ENCODE measurements at places on chromosomes 3 and 15.

DNA sequence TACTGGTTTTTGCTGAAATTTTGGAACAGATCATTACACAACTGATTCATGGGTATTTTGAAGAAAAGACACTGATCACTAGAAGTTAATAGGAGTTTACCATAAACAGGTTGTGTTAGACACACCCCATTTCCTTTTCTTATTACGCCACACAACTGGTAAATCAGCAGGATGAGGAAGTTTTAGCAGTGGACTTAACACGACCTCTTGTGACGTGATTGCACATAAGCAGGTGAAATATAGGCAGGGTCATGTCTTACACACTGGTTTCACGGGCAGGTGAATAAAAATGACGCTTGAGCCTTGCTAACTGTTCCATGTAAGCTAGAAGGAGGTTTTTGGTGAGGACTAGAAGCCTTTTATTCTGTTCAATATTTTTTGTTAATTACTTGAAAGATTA lies 27.1 kb upstream of the TPRG1 start:
- no peak for DNase-seq

GRCh38 chr3:40468018-40468417 lies 8.9 kb upstream of the ZNF619 start:
- no peak for DNase-seq

GRCh38 chr3:17805461-17805940 lies 63.1 kb upstream of the TBC1D5 start:
- no peak for DNase-seq

GRCh38 chr3:150899141-150899540 lies 6.1 kb downstream of the MINDY4B start:
- no peak for DNase-seq

DNA sequence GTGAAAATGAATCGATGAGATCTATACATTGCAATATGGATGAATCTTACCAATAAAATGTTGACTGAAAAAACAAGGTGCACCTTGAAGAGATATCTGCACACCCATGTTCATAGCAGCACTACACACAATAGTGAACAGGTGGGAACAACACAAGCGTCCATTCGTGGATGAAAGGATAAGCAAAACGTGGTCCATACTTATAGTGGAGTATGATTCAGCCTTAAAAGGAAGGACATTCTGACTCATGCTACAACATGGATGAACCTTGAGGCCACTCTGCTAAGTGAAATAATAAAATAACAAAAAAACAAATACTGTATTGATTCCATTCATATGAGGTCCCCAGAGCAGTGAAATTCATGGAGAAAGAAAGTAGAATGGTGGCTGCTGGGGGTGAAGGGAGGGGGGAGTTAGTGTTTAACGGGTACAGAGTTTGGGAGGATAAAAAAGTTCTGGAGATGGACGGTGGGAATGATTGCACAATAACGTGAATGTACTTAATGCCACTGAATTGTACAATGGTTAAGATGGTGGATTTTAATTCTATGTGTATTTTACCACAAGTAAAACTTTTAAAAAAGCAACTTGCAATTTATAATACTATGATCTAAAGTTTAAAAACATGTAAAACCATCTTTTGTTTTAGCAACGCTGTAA lies 35.6 kb downstream of the IQSEC1 start:
- no peak for DNase-seq

DNA sequence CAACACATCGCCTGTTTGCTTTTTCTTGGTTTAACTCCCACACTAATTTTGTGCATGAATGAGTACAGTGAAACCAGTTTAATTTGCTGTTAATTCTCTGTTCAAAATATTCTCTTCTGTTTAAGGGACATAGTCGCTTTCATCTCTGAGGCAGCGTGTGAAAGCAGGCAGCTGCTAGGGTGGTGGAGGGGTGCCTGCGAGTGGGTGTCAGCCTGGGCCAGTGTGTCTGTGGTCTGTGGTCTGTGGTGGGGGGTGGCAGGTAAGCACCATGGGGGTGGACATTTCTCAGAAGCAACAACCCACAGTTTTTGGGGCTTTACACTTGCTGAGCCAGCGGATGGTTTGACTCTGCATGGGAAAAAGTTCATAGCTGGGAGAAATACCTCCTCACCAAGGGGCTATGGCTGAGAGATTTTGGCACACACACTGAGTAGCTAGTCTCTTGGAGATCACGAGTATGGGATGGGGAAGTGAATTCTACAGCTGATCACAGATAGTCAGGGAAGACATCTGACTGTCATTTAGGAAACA lies 109.2 kb downstream of the EPHB1 start:
- DNase-seq = no peak

DNA sequence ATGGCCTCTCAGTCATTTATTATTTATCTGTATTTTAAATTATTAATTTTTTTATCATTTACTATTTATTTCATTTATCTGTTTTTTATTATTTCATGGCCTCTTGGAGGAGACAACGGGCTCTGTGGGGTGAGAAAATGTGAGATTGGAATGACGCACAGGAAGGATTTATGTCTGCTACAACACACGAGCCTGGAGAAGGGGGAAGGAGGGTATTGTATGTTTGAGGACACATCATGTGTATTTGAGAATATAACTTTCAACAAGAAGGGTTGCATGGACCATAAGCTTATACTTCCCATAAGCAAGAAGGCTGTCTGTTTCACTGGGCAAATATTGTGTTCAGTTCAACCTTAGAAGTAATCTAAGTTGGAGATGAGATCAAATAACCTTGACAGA lies 31.7 kb downstream of the LSM3 start:
- DNase-seq = no peak

- no peak for DNase-seq
Observed at GRCh38 chr3:23162934-23163333, 40.2 kb upstream of the UBE2E2 start.

DNA sequence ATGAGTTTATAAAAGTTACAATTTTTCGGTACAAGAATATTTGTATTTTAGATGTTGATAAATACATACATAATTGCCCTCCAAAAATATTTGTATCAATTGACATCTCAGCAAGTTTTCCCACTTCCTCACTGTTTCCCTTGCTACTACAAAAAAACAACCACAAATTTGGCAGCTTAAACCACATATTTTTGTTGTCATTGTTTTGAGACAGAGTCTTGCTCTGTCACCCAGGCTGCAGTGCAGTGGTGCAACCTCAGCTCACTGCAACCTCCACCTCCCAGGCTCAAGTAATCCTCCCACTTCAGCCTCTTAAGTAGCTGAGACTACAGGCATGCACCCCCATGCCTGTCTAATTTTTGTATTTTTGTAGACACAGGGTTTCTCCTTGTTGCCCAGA lies 162.8 kb upstream of the RARB start:
- no peak for DNase-seq

DNA sequence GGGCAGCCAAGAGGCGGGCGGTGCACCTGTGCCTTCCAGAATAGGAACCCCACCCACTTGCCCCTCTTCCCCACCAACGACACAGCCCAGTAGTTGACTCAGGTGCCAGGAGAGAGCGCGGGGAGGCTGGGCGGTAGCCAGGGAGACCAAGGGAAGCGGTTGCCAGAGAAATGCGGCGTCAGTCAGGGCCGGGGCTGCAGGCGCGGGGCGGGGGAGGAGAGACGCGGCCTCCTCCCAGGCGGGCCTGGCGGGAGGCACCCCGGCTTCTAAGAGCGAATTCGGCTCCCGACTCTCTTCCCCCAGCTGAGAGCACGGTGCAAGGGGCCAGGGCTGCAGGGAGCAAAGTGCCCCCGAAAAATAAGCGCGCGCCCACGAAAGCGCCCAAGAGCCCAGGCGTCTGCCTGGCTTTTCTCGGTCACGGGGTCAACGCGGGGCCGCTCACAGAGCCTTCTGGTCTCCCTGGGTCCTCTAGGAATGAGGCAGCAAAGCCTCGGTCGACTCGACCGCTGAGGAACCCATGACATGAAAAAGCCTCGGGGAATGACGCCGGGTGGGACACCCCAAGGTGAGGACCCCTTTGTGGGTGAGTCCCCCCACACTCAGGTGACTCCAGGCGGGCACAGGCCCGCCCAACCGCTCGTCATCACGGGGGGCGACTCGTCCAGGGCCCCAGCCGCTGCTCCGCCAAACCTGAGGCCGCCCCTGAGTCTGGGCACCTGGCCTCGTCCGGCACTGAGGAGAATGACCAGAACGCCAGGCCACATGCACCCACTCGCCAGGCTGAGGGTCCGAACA lies 716 bp downstream of the CPEB1 start:
- no peak for DNase-seq

GRCh38 chr3:72395776-72396311 lies 452.4 kb downstream of the SHQ1 start:
- DNase-seq = no peak

- no peak for DNase-seq
Observed at GRCh38 chr3:59001675-59002074, 48.1 kb downstream of the CFAP20DC start.

- no peak for DNase-seq
Observed at GRCh38 chr15:90497376-90497775, 32.3 kb upstream of the CRTC3 start.

DNA sequence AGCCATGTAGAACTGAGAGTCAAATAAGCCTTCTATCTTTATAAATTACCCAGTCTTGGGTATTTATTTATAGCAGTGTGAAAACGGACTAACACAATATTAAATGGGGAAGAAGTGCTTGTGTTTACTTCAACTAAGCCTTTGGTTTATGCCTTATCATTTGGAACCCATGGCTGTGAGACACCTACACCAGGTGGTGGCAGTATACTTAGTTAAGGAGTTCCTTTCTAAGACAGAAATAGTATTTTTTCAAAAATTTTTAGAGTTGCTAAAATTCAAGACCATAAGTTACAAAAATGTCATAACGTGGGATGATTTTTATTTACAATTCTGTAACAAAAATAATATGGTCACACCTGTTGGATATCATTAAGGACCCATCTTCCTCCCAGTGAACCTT lies 354.5 kb upstream of the SOX14 start:
- DNase-seq = no peak

GRCh38 chr3:108438542-108438941 lies 71.9 kb downstream of the MYH15 start:
- DNase-seq = no peak

DNA sequence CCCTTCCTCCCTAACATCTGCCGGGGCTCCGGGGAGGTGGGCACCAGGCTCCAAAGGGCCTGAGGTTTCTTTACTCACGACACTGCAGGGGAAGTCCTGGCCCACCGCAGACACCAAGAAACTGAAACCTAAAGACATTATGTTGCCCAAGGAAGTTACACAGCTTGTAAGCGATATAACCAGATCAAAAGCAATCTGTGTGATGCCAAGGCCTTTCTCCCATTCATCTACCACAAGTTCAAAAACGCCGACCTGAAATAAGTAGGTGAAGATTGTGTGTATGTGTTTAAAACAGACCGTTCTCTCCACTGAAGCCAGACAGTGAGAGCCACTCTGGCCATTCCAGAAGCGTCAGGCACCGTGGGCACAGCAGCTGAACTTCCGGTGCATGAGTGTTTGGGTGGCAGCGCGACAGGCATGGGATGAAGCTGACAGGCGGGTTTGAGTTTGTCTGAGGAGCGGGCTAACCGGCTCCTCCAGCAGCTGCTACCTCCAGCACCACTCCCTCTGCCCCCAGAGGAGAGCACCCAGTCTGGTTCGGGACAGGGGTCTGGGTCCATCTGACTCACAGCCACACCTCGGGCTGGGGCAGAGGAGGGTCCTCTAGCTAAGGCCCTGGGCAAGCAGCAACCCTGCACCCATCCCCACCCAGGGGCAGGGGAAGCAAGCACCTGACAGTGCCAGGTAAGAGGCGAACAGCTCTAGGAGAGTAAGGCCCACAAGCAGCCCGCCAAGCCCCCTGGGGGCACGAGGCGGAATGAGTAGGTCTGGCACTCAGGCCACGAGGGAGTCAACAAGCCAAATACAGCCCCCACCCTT lies 1.3 kb downstream of the TNK2 start:
- DNase-seq = no peak

DNA sequence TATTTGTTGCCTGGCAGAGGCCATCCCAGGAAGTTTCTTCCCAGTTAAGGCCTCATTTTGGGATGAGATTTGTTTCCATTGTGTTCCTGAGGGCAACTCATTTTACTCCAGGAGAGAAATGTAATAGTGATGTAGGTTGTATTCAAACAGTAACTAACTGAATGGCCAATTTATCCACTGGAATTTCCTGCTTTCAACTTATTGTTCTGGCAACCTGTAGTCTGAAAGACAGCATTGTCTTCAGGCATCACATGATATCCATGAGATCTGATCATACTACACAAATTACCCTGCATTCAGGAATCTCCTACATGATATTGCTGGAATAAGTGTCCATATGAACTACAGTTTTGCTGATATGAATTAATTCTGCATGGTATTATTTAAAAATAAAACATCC lies 79.5 kb upstream of the FGF7 start:
- no peak for DNase-seq

- DNase-seq = no peak
Observed at GRCh38 chr3:170052398-170052797, 14.6 kb downstream of the GPR160 start.

- DNase-seq = no peak
Observed at GRCh38 chr3:133851266-133851906, 44.3 kb downstream of the RAB6B start.

- DNase-seq = no peak
Observed at GRCh38 chr3:14435175-14436014, 33.0 kb downstream of the SLC6A6 start.

- DNase-seq = no peak
Observed at GRCh38 chr3:161600173-161600572, 103.6 kb downstream of the OTOL1 start.

- DNase-seq = no peak
Observed at GRCh38 chr3:46716461-46717441, 918 bp downstream of the PRSS50 start.

DNA sequence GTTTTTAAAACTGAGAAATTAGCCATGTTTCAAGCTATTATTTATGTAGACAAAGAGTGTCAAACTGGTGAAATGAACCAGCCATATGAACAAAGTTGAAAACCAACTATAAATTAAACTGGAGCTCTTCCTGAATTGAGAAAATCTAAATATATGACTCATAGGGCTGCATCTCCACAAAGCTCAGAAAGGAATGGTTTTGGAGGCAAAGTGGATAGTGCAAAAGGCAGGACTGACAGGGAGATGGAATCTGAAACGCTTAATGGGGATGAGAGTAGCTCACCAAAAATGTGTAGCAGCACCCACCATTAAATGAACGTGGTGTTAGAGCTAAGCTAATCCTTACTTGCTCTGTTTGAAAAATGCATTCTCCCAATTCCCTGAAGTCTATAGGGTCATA lies 1066.0 kb downstream of the AGBL1 start:
- no peak for DNase-seq

- peak; percentile 38 for DNase-seq
Observed at GRCh38 chr3:10189557-10190354, 25.0 kb downstream of the IRAK2 start.

DNA sequence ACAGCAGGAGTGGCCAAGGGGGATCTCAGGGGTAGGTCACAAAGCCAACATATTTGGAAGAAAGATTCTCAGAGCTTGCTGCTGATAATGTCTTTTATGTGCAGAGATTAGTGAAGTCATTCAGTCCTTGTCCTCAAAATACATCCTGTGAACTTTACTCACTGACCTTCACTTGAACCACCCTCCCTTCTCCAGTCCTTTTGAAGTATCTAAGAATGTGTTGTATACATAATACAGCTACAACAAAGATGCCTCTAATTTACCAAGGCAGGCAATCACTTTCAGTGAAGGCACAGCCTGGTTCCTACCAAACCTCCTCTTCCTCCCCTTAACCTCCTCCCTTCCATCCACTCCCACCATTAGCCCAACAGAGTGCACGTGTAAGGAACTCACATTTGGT lies 38.3 kb downstream of the ETV5 start:
- no peak for DNase-seq
